ENCODE measurements at places on chromosomes 2 and 18.

DNA sequence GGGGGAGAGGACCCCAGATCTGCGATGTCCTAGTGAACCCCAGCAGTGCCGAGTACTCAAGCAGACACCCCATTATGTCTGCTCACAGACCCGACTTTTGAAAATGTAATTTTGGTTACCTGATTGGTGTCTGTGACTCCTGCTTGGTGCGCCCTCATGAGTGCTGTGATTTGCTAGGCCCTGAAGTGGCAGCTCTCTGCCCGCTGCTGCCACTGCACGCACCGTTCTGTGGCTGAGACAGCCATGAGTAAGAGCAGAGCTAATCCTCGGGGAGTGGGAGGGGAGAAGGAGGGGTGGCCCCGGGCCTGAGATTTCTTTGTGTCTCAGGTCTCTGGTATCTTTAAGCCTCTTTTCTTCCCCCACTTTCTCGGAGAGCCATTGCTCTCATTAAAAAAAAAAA lies 18.2 kb downstream of the FHOD3 start:
- DNase-seq: no peak

- no peak for DNase-seq
Measured at GRCh38 chr2:101300836-101301235, 7.7 kb downstream of the RNF149 start.

DNA sequence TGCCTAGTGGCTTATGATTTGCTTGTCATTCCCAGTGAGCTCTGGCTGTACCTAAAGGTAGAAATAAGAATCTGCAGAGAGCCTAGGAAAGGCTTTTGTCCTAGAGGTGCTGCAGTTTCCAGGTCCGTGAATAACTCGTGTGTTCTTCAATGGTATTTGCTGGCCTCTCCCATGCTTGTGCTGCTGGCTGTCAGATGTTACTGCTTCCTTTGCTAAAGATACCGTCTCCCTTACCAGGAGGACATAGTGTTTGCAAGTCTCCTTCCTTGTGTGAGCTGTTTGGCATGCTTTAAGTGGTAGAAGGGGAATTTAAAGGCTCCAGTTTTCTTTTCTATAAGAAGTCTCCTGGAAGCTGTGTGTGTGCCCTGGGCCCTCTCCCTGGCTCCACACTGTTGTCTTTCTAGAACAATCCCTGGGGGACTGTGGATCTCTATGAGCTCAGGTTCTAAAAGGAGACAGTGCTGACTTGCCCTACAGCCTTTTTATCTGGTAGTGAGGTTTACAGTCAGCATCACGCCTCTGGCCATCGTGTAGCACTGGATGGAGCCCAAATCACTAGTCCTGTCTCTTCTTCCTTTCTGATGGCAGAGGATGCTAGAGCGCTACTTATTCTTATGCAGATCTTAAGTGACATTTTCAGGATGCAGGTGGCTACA lies 65.8 kb downstream of the RNF144A start:
- no peak for DNase-seq

- no peak for DNase-seq
Measured at GRCh38 chr2:135783439-135783838, 41.8 kb downstream of the UBXN4 start.

DNA sequence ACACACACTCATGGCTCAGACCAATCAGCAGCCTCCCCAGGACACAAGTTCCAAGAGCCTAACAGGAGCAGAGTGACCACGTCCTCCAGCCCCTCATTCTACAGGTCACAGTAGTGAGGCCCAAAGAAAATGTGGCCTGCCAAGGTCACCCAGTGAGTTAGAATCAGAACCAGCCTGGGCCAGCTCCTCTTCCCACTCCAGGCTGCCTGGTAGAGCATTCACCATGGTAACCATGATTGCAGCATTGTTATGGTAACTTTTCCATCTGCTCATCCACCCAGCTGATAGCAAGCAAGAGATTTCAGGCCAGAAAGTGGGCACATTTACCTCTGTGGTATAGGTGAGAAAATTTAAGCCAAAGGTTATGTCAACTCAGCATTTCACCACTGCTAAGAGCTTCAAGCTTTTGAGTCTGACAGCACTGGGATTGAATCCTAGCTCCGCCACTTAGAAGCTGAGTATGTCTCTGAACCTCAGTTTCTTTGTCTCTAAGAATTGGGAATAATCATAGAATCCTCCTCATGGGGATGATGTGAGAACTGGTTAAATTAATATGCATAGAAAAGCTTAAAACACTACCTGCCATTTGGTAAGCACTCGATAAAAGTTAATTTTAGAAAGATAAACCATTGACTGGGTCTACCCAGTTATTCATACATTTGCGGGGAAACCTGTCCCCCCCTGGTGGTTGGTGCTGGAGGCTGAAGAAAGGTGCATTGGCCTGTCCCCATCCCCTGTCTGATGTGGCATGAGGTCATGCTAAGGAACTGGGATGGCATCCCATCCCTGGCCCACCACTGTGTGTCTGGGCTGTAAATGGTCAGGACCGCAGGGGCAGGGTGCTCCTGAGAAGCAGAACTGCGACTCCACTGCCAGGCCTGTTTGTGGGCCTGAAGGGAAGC lies 181.5 kb downstream of the KLHL29 start:
- peak; percentile 54 for DNase-seq

DNA sequence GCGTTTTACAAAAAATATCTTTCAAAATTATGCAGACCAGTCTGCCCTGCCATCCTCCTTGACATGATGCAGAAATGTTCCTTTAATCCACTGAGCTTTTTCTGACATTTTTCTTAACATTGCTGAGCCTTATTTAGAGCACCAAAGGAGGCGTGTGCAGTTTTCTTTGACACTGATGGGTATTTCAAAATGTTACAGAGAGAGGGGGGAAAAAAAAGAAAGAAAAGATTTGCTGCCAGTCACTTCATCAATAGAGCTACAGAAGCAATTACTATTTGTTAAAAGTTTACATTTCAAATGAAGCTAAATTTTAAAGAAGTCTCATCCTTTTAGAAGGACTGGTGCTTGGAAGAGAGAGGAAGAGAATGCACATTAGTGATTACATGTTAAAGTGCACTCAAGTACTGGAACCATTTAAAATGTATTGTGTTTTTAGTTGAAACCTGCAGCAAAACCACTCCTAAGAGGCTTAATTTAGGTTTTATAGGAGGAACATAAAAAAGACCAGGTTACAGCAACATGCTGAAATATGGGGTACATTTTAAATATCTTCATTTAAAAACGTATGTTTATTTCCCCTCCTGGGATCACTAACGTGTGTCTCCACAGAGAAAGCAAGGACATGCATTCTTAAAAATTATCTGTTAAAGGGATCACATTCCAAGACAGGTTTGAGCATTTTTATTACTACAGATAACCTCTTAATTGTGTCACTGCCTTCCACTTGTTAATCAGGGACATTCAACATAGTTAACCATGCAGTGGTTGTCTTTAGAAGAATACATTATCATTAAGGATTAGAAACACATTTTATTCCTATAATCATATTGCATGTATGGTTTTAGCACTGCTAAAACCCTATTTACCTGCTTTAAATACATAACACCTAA lies 258.4 kb downstream of the MEIS1 start:
- no peak for DNase-seq

DNA sequence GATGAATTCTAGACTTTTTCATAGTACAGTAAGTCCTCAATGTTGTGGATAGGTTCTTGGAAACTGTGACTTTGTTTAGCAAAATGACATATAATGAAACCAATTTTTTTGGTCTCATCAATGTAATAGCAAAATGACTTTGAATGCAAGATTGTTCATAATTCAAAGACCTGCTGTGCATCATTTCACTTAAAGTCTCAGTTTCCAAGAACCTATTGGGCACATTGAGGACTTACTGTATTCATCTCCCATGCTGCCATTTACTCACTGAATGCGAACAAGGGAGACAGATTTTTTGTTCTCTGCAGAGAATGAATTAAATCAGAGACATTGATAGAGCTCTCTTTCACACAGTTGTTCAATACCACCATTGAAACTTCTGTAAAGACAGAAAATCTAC lies 153.6 kb downstream of the TRABD2A start:
- DNase-seq: no peak

DNA sequence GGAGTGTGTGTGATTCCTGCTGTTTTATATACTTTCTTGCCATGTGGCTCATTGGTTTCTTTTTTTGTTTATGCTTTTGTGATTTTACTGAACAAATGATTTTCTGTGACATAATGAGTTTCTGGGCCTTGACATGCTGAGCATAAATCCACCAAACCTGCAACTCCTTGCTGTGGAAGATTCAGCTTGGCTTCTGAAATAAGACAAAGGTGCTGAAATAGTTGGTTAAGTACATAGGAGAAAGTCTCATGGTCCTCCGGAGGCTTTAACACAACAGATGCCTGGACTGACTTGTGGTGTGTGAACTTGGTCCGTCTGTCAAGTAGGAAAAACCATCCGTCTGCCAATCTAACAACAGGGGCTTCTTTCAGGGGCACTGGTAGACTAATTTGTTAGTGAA lies 315.3 kb upstream of the CXCR4 start:
- no peak for DNase-seq

DNA sequence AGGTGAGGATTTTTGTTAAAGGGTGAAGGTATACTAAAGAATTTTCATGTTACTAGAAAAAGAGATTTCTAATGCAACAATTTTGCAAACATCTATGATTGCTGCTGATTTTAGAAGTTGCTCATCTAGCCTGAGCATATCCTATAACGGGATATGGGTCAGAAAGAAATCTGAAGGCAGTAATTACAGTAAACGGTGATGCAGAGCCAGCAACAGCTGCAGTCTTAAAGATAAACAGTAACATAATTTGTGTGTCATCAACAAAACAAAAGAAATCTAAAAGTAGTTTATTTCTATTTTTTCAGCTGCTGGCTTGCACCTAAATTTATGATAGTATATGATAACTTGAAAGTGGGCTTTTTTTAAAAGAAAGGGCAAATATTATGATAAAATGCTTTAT lies 215.7 kb downstream of the SLC4A10 start:
- DNase-seq: no peak

- DNase-seq: no peak
Measured at GRCh38 chr2:34736482-34736881, 1137.4 kb upstream of the FAM98A start.

DNA sequence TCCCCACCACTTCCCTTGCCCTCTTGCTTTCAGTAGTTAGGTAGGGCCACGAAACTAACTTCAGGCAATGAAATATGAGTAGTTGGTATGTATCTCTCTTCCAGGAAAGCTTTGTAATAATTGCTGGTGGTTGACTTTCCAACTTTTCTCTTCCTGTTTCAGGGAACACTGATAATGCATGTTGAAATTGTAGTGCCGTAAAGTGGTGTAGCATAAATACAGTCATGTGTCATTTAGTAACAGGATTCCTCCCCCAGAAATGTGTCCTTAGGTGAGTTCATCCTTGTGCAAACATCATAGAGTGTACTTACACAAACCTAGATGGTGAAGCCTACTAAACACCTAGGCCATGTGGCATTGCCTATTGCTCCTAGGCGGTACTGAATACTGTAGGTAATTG lies 429.2 kb downstream of the PID1 start:
- no peak for DNase-seq

- no peak for DNase-seq
Measured at GRCh38 chr18:58659691-58660090, 11.6 kb upstream of the MALT1 start.

- no peak for DNase-seq
Measured at GRCh38 chr2:7612969-7613368, 695.8 kb downstream of the RNF144A start.

DNA sequence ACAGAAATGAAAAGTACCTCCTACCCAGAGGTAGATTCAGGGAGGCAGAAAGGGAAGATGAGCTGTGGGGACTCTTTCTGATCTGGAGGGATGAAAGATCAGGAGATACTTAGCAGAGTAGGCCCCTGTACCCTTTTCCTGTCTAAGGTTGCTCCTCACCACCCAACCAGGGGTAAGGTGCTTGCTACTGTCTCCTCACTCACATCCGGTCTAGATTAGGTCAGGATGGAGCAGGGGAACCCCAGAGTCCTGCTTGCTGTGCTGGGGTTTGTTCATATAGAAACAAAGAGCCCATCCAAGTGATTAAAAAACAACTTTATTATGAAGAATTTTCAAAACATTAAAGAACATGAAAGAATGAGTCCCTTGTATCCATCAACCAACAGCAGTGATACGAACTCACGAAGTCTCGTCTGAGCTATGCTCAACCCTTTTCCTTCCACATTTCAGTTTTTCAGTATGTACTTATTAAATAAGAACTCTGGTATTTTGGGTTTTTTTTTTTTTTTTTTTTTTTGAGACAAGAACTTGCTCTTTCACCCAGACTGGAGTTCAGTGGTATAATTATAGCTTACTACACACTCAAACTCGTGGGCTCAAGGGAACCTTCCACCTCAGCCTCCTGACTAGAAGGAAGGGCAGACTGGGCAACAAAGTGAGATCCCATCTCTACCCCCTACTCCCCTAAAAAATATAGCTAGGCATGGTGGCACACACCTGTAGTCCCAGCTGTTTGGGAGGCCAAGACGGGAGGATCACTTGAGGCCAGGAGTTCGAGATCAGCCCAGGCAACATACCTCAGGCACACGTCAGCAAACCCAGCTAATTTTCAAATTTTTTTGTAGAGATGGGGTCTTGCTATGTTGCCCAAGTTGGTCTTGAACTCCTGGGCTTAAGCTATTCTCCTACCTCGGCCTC lies 28.5 kb upstream of the MCFD2 start:
- DNase-seq: no peak

- no peak for DNase-seq
Measured at GRCh38 chr2:215171151-215171550, 32.7 kb upstream of the ABCA12 start.

- DNase-seq: peak; percentile 50
Measured at GRCh38 chr2:42102591-42103450, 55.0 kb downstream of the PKDCC start.

DNA sequence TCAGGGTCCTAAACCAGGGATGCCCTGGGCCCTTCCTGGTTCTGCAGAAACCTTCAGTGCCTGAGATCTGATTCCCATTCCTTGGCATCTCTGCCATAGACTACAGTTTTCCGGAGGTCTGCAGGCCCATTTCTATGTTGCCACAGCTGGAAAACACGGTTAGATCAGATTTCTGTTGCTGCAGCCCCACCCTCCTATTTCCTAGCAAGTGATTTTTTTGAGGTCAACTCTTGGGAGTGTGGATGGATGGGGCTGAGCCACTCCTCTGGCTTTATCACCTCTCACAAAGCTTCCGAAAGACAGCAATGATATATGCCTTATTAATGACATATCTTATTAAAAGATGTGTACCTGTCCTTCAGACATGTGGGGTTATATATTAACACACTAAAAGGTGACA lies 56.3 kb downstream of the ZAP70 start:
- no peak for DNase-seq

DNA sequence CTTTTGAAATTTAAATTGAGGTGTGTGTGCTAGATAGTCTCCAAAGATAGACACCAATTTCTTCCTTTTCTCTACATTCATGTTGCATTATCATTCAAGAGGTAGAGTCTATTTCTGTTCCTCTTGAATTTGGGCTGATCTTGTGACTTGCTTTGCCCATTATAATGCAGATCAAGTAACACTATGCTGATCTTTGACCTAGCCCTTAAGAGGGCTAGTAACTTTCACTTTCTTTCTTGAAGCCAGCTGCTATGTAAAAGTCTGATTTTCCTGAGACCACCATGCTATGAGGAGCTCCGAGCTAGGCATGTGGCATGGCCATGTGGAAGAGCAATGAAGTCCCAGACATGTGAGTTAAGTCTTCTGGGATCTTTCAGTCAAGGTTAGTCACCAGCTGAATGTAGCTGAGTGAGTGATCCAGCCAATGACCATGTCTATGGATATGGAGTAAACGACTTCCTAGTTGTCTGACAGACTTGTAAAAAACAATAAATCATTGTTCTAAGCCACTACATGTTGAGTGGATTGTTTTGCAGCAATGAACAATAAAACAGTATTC lies 189.4 kb upstream of the CWC22 start:
- no peak for DNase-seq

GRCh38 chr2:232076736-232077135 lies 115.2 kb downstream of the DIS3L2 start:
- DNase-seq: no peak

Data from mesothelial cell of epicardium (in vitro differentiated cells).